NCI-H446 treated with DMSO at 0.1 percent for 48 hours (cell line): ENCODE measurements at places on chromosomes 12 and 14.

DNA sequence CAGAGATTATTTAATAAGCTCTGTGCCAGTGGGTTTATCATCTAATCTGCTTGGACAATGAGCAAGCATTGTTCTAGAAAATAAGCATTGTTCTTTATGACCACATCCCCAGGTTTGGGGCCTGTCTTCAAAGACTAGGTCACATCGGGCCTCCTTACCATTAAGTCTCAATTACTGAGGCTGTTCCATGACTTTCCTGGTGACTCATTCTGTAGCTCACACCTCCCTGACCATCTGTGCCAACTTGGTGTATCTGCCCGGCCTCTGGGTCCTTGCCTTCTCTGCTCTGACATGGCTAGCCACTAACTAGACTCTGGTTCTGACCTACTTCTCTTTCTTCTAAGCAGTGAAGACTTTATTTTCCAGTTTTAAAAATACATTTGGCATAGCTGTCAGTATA is 44.4 kb upstream of the PLEKHA5 start:
- no peak for DNase-seq

DNA sequence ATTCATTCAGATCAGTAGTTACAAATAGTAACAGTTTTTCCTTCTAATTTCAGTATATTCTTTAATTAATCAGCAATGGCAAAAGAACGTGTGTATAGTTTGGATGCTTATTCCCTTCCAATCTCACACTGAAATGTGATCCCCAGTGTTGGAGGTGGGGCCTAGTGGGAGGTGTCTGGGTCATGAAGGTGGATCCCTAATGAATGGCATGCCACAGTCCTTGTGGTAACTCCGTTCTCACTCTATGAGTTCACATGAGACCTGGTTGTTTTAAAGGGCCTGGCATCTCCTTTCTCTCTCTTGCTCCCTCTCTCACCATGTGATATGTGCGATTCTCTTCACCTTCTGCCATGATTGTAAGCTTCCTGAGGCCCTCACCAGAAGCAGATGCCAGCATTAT is 18.9 kb upstream of the SYNDIG1L start:
- DNase-seq = no peak

DNA sequence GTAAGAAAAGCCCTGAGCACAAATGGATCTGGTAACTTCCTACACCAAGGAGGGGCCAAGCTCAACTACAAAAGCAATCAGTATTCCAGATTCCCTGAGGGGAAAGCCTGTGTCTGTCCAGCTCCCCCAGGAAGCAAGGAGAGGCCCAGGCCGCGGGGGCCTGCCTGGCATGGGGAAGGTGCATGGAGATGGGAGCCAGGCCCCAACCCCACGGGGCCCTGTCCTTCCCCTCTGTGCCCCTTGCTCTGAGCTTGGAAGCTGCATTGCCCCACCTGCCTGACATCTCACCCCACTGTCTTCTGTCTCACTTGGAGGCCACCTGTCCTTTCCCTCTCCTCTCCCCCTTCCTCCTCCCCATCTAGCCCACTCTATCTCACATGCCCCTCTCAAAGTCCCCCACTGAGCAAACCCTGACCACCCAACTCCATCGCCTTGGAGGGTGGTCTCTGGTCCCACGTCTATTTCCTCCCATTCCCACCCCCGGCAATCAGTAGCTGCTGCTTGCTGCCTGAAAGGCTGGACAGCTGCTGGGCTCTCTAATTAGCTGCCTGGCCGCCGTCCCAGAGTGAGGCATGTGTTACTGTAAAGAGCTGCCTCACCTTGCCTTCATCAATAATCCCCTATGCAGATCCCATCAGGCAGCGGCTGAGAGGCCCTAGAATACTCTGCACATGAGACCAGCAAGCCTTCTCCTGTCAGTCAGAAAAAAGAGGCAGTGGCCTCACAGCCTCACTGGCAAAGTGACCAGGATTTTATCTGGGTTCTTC is 3.4 kb upstream of the TMEM229B start:
- DNase-seq = no peak

DNA sequence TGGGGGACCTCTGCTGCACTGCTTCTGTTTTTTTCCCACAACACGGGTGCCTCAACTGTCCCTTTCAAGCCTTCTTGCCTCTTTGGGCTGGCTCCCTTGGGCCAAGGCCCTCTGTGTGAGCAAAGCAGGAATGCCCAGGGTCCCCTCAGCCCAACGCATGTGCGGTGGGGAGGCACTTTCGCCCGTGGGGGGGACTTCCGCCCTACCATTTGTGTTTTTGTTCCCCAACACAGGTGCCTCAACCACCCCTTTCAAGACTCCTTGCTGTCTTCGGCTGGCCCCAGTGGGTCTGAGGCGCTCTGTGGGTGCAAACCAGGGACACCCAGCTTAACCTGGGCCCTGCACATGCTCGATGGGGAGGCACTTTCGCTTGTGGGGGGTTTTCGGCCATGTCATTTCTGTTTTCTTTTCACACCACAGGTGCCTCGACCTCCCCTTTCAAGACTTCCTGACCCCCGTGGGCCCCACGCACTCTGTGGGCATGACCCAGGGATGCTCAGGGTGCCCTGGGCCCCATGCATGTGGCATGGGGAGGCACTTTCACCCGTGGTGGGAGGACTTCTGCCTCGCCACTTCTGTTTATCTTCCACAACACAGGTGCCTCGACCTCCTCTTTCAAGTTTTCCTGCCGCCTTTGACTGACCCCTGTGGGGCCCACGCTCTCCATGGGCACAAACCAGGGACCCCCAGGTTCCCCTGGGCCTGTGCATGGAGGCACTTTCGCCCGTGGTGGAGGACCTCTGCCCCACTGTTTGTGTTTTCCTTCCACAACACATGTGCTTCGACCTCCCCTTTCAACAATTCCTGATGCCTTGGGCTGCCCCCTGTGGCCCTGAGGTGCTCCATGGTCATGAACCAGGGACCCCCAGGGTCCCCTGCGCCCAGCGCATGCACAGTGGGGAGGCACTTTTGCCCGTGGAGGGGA is 365.7 kb downstream of the ALG10 start:
- DNase-seq = no peak

GRCh38 chr12:106275458-106275857 is 27.1 kb upstream of the TCP11L2 start:
- DNase-seq = no peak

- DNase-seq = no peak
These were observed 187.1 kb downstream of the PIWIL1 start for GRCh38 chr12:130524759-130525158.

GRCh38 chr12:109820816-109821381 is 12.3 kb downstream of the TRPV4 start:
- peak; percentile 95 for DNase-seq

- DNase-seq = no peak
These were observed 353.8 kb upstream of the FAR2 start for GRCh38 chr12:28795311-28795710.

DNA sequence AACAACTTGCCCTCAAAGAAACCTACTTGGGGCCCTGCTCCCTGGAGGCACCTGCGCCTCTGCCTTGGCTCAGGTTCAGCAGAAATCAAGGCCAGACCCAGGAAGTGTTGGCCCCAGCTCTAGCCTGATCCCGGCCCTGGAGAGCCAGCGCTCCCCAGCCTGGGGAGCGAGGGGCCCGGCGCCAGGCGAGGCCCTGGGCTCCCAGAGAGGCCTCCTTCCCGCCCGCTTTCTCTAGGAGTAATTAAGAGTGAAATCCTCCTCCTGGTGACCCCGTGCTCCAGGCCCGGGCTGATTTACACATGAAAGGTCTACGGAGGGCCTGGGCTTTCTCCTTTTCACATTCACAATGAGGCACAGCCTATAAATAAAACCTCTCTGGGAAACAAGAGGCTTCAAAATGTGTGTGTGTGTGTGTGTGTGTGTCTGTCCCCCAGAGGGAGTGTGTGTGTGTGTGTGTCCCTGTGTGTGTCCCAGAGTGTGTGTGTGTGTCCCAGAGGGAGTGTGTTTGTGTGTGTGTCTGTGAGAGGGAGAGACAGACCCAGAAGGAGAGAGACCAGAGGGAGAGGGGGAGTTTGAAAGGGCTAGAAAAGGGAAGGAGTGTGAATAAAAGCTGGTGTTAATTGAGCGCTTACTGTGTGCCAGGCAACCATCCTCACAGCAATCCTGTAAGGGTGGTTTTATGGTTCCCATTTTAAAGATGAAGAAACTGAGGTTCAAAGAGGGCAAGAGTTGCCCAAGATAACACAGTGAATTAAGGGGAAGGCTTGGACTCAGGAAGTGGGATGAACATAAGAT is 23.8 kb upstream of the COX6A1 start:
- DNase-seq = no peak

DNA sequence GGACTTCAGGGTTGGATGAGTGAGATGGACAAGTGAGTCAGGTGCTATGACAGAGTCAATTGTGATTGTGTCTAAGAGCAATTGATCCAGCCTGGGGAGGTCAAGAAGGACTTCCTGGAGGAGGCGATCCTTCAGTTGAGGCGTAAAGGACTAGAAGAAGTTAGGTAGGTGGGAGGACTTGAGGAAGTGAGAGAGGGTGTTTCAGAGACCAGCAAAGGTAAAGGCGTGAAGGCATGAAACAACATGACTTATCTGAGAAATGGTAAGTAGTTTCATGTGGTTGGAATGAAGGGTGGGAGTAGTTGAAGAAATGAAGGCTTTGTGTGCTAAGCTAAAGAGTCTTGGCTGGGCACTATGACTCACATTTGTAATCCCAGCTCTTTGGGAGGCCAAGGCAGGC is 48.9 kb upstream of the PPP1CC start:
- DNase-seq = no peak

GRCh38 chr12:28698553-28698952 is 450.5 kb upstream of the FAR2 start:
- no peak for DNase-seq

DNA sequence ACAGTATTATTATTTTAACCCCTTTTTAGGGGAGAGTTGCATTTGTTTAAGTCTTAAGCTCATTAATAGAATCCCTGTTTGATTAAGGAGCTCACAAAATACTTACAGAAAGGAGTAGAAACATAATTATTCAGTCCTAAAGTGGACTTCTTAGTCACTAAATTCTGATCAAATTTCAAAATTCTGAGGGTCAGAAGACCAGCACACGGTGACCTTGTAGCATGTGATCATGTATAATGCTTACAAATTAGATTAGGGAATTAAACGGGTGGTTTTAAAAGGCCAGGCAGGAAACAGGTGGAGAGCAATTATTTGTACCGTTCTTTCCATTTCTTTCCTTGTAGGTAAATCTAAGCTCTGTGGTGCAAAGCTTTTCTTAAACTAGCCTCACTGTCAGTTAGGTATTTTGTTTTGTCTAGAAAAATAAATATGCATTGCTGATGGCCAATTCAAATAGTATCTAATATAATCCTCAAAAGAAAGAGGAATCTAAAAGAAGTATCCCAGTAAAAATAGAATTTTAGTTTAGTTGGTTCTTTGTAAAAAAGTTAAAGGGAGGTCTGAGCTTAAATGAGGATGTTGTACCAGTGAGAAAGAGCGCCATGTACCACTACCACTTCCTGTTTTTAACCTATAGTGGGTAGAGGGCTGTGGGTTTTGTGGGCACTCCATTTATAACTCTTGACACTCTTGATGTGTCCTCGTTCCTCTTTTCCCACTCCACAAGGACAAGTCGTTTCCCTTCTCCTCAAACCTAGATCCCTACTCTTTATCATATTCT is 51.1 kb downstream of the SLC38A1 start:
- no peak for DNase-seq

DNA sequence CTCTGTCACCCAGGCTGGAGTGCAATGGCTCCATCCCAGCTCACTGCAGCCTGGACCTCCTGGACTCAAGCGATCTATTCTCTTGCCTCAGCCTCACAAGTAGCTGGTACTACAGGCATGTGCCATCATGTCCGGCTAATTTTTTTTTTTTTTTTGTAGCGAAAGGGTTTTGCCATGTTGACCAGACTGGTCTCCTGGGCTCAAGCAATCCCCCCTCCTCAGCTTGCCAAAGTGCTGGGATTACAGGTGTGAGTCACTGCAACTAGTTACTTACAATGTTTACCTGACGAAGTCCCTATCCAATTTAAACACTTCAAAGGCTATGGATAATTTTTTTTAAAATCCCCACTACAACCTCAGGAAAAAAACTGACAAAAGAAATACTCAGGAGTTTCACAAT is 1.8 kb downstream of the KRR1 start:
- no peak for DNase-seq

GRCh38 chr12:91889910-91890309 is 255.7 kb downstream of the BTG1 start:
- DNase-seq = no peak

GRCh38 chr12:106195621-106196027 is 52.2 kb downstream of the CKAP4 start:
- DNase-seq = no peak

- DNase-seq = no peak
These were observed 8.0 kb downstream of the LRRC74A start for GRCh38 chr14:76834241-76834661.

GRCh38 chr14:73743431-73743931 is 29.3 kb upstream of the PNMA1 start:
- DNase-seq = no peak

- no peak for DNase-seq
These were observed 29.6 kb upstream of the OR5AU1 start for GRCh38 chr14:21185491-21185890.

GRCh38 chr12:87804386-87804785 is 224.8 kb downstream of the C12orf50 start:
- DNase-seq = peak; percentile 88

DNA sequence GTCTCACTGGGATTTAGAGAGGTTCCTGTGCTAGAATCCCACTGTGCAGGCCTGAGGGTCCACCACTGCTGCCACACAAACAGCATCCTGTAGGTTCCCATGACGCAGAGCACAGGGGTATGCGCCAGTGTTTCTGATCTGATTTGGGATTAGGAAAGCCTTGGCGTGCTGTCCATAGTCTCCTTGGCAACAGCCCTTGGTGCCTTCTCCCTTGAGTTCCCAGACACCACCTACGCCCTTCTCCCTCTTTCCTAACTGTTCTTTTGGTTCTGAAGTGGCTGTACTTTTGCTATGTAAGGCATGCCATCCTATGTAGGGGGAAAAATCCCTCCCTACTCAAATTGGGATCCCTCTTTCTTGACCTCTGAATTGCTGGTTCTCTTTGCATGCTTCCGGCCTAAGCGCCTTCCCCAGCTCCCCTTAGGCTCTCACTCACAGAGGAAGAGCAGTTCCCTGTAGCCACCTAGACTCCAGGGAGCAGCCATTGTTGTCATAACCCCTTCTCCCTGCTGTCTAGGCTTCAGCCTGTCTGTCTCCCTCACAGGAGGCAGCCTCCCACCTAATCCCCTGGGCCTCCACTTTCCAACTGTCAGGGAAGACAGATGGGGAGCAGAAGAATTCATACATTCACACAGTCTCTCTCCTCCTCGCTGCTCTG is 14.8 kb upstream of the RIC8B start:
- no peak for DNase-seq
